ENCODE measurements at places on chromosomes 12 and 14.

DNA sequence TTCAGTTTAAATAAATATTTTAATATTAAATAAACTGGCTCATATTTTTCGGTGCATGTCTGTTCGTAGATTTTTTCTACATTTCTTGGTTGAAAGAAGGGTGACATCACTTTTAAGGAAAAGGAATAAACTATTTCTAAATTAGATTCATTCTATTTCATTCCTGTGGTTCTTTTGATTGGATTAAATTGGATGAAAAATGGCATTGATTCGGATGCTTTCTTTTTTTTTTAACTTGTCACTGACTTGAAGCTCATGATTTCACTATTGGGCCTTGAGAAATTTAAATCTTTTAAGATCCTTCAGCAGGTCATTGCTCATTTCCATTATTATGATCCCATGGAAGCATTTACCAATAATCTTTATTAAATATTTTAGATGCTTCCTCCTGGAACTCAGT, 113.1 kb upstream of the RASSF8 start:
- no peak for DNase-seq

- DNase-seq = no peak
These were observed 84.4 kb downstream of the SPATS2 start for GRCh38 chr12:49451468-49452259.

- DNase-seq = no peak
These were observed 15.2 kb downstream of the GOLGA3 start for GRCh38 chr12:132813443-132813842.

DNA sequence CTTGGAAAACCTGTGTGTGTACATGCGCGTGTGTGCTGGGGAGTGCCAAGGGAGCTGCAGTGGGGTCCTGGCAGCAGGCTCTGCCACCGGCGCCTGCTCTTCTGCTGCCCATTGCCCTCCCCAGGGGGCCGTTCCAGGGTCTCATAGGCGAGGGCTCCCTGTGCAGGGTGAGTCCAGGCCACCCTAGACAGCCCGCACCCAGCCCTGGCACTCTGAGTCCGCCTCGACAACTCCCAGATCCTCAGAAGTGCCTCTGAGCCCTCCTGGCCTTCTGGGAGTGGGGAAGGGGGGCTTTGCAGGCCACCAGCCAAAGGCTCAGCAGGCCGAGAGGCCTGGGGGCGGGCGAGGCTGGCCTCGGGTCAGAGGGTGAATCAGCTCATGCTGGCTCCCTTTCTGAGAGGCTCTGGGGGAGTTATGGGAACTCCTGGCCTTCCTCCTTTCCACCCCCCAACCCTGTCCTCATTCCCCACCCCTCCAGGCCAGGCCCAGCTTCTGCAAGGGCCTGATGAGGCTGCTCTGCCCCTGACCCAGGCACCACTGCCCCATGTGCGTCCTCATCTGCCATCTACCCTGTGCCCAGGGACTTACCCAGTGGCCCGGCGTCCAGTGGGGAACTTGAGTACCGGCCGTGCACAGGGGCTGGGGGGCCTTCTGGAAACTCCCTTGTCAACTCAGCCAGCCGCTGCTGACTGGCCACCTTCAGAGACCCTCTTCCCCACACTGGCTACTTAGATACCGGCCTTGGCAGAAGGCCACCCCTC, 2.1 kb upstream of the TEDC1 start:
- no peak for DNase-seq

GRCh38 chr12:69136931-69137613, 102.3 kb upstream of the CPSF6 start:
- DNase-seq = no peak

DNA sequence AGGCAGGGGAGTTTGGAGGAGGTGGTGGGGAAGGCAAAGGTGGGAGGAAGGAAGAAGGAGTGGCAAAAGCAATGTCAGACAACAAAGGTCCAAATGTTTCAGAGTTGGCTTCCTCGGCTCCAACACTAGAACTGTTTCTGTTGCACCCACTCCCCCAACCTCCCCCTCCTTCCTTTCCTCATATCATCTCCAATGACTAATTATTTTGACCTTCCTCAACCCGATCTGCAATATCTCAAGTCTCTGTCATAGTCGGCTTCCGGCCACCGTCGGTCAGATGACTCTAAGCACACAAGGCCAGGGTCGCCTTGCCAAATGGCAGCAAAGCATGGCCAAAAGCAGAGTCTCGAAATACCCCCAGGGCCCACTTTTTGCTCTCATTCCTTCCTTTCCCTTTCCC, 637.0 kb upstream of the TBX3 start:
- no peak for DNase-seq

DNA sequence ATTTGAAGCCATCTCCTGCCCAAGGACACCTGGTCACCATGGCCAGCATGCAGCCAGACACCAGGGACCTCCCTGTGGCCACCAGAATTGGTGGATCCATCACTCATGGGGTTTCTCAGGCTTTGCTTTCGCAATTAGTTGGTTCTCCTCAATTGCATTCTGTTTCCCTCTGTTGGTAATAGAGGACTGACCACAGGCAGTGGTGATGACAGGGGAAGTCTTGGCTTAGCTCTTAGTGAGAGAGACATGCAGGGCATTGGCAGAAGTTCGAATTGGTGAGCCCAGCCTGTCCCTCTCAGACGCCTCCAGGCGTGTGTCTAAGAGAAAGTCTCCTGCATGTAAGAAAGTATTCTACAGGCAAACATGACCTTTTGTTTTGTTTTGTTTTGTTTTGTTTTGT, 21.3 kb downstream of the HCAR2 start:
- no peak for DNase-seq

GRCh38 chr14:76997257-76997970, 31.1 kb downstream of the IRF2BPL start:
- DNase-seq = no peak

- no peak for DNase-seq
These were observed 28.5 kb downstream of the TUBA1A start for GRCh38 chr12:49160399-49160798.

GRCh38 chr14:103133210-103134140, 10.2 kb downstream of the TNFAIP2 start:
- DNase-seq = no peak

GRCh38 chr12:57208631-57209282, 7.8 kb upstream of the NXPH4 start:
- DNase-seq = no peak

GRCh38 chr12:93425736-93426411, 15.9 kb downstream of the UBE2N start:
- no peak for DNase-seq

DNA sequence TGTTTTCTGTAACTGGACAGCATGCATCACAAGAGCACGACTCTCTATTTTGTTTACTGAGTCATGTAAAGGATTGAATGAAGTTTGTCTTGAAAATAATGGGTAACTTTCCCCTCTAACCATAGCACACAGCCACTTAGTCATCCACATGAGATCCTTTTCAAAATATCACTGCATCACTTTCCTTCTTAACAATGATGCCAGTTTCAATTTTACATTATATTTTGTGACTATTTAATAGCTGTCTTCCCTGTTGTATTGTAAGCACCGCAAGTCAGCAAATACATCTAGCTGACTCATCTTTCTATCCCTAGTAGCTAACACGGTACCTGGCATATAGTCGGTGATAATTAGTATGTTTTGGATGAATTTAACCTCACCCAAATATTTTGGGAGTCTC, 83.3 kb upstream of the PPM1H start:
- no peak for DNase-seq

- no peak for DNase-seq
These were observed 404.7 kb downstream of the APAF1 start for GRCh38 chr12:99049774-99050173.

DNA sequence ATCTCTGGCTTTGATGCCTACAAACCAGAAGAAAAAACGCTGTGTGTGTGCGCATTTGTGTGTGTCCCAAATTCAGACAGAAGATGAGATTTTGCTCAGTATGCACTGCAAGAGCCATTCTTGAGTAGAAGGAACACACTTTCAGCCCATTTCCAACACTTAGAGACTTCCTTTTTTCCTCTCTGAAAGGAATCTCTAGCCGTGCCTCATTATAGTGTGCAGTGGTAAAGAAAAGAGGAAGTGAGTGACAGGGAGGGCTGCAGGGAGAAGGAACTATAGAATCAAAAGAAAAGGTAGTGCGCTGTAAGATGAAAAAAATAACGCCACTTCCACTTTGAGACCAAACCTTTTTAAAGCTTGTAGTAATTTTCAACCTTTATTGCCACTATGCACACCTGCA, 1400.9 kb upstream of the FLRT2 start:
- no peak for DNase-seq

DNA sequence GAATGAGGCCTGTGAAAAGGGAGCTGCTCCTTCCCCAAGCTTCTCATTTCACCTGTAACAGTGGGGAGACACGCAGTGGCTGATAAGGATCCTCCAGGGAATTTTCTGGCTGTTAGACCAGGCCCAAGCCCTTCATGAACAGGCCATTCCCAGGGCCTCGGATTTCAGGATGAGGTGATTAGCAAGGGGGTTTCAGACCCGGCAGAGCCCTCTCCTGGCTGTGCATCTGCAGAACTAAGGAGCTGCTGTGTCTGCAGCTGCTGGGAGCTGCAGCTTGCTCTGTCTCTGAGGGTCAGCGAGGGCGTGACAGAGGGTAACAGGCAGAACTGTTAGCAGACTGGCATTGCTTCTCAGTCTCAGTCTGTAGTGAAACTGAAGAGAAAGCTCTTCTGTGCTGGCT, 110.4 kb downstream of the KCNA5 start:
- no peak for DNase-seq

- no peak for DNase-seq
These were observed 338.0 kb upstream of the FKBP4 start for GRCh38 chr12:2456813-2457186.

- DNase-seq = no peak
These were observed 75.6 kb upstream of the SLC24A4 start for GRCh38 chr14:92247341-92247740.

- DNase-seq = no peak
These were observed 57.2 kb upstream of the ZDHHC17 start for GRCh38 chr12:76706761-76707160.

GRCh38 chr14:36217732-36218131, 41.2 kb upstream of the PTCSC3 start:
- no peak for DNase-seq

- no peak for DNase-seq
These were observed 417.9 kb downstream of the AEBP2 start for GRCh38 chr12:19857204-19857603.

- no peak for DNase-seq
These were observed 153.2 kb upstream of the ABCD2 start for GRCh38 chr12:39772821-39773259.

- no peak for DNase-seq
These were observed 577 bp downstream of the ATG101 start for GRCh38 chr12:52070185-52070925.

DNA sequence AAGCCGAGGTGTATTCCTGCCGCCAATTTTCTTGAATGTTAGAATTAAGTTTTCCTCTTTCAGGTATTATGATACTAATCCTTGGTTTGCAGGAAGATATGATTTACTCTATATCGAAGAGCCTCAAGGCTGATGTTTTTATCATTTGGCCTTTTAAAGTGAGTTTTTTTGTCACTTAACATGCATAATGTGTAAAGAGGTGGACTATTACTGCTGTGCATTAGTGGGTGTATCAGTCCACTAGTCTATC, 11.1 kb upstream of the TMPO start:
- DNase-seq = no peak

DNA sequence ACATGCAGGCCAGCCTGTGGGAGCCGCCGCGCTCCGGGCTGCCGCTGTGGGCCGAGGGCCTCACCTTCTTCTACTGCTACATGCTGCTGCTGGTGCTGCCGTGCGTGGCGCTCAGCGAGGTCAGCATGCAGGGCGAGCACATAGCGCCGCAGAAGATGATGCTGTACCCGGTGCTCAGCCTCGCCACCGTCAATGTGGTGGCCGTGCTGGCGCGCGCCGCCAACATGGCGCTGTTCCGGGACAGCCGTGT, 2.9 kb downstream of the TMEM121 start:
- DNase-seq = no peak

GRCh38 chr14:103315351-103315911, 18.6 kb upstream of the EIF5 start:
- DNase-seq = no peak

- DNase-seq = no peak
These were observed 1116.5 kb upstream of the TMEM132C start for GRCh38 chr12:127150479-127150878.

- DNase-seq = no peak
These were observed 91.8 kb upstream of the NPAS3 start for GRCh38 chr14:32846821-32847365.

GRCh38 chr12:105524961-105525360, 194.5 kb downstream of the C12orf75 start:
- DNase-seq = no peak

DNA sequence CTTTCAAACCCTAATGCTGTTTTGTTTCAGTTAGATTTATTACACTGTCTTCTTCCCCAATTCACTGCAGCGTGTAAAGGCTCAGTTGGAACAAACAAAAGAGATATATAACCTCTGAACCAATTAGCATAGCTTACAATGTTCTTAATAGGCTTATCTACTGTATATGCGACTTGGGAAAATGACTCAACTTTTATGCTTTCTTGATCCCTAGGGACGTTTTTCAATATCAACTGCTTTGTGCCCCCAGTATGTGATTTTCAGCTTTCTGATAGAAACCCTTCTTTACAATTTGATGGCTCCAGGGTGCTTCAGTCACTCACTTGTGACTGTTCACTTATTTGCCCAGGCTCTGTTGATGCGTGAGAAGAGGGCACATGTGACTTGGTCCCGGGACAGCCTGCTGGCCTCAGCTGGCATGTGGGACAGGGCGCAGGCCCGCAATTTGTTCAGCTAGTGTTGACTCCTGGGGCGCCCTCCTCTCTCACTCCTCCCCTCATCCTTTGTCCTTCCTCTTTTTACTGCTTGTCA, 107.1 kb downstream of the TMTC2 start:
- DNase-seq = no peak

GRCh38 chr14:62213516-62213915, 451.3 kb downstream of the SNAPC1 start:
- DNase-seq = no peak

GRCh38 chr14:61150851-61151250, 130.3 kb downstream of the TMEM30B start:
- no peak for DNase-seq

DNA sequence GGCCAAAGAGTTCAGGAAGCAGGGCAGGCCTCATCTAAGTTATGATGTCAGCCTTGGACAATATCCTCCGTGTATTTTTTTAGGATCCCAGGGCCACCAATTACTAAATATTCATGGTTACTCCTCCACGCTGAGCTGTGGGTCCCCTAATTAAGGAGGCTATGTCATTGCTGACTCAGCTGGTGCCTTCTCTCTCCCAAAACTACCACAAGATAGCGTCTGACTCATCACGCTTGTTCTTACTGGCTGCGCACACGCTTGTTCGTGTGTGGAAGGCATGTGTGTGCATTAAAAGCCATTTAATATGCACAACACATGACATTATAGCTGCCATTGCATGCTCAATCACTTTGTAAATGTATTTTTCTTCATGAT, 78.3 kb downstream of the GSC start:
- DNase-seq = no peak

- no peak for DNase-seq
These were observed 38.5 kb downstream of the SPTB start for GRCh38 chr14:64841121-64841651.

GRCh38 chr12:97200181-97200580, 262.4 kb upstream of the RMST start:
- DNase-seq = no peak

GRCh38 chr12:19288603-19289244, 150.6 kb upstream of the AEBP2 start:
- DNase-seq = no peak

Data from activated T-cell treated with anti-CD3 and anti-CD28 coated beads for 4 hours (primary cell).